ENCODE measurements at places on chromosomes 2 and 18.

DNA sequence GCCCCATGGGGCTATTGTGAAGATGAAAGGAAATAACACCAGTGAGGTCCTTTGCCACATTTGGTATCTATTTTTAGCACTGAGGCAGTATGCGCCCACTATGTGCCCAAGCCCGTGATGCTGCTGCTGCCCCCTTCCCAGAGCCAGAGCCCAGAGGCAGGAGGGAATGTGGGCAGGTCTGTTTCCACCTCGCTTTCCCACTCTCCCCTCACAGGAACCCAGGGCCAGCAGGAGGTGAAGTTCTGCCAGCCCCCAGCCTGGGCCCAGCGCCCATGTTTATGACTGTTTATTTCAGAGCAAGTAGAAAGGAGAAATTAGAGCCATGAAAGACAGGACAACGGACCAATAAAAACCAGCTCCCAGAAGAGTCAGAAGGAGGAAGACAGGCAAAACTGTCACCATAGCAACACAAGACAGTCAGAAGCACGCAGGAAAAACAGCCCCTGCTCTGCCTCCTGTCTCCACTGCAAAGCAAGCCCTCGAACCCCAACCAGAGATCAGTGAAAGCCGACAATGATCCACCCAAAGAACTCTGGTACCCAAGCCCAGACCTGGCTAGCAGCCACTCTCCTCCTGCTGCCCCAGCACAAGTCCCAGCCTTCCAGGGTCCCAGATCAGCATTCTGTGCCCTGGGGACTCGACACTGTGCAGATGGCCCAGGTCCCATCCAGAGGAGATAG lies 1.4 kb downstream of the CYRIA start:
- no peak for DNase-seq

GRCh38 chr18:31098878-31099277 lies 3.3 kb downstream of the DSC2 start:
- no peak for DNase-seq

DNA sequence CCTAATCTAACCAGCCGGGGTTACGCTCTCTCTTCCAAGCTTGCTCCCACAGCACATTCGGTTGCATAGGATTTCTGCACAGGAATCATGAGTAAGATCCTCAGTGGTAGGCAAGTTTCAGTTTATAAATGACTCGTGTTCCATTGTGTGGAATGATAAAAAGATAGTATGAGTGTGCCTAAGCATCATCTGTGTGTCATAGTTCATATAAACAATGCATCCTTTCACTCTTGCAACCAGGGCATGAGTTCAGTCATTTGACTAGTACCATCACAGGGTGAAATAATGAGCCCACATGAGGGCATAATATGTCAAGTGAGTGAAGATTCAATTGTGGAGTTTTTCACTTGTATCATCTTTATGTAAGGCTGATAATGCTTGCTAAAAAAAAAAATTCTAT lies 417.1 kb upstream of the CDH2 start:
- no peak for DNase-seq

DNA sequence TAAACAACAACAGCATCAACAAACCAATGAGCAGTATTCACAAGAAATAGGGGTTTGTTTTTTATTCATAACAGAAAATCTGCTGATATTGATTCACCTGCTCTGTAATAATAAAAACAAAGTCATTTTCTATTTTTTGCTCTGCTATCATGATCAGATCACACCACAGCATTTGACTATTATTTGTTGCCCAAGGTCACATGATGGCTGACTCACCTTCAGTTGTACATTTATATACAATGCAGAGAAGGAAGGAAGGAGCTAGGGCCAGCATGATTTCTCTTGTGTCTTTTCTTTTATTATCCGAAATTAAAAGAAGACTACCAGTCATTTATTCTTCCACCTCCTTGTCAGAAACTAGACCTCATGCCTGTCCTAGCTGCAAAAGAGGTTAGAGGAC lies 1427.7 kb upstream of the CELF4 start:
- DNase-seq, result no peak

GRCh38 chr18:27136208-27136535 lies 48.9 kb downstream of the CHST9 start:
- no peak for DNase-seq

DNA sequence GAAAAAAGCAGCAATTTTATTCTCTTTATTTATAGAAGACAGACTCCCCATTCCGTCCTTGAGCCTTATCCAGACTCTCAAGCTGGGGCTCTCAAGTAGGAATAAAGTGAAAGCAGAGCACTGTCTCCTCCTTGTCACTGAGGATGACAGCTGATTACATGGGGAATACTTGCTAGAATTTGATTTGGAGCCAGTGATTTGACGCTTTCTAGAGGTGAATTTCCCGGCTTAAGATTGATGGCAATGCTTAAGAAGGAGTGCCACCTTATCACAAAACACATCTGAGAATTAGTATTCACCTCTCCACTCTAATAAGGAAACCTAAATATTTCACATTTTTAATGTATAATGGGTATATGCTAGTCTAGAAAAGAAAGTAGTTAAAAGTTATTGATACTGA lies 135.4 kb upstream of the SLC39A10 start:
- DNase-seq, result no peak

GRCh38 chr2:229048134-229048533 lies 223.0 kb downstream of the PID1 start:
- DNase-seq, result no peak

GRCh38 chr2:237952851-237953250 lies 14.0 kb upstream of the UBE2F start:
- DNase-seq, result no peak

GRCh38 chr2:119522671-119523070 lies 1.6 kb downstream of the SCTR start:
- no peak for DNase-seq

- no peak for DNase-seq
Observed at GRCh38 chr2:170747921-170748320, 22.3 kb upstream of the ERICH2 start.

- no peak for DNase-seq
Observed at GRCh38 chr2:11533278-11534070, at the start of gene GREB1. Gene GREB1 (plus strand): TSS chr2:11534045. CDS start chr2:11556615, 22,570 bp downstream.

DNA sequence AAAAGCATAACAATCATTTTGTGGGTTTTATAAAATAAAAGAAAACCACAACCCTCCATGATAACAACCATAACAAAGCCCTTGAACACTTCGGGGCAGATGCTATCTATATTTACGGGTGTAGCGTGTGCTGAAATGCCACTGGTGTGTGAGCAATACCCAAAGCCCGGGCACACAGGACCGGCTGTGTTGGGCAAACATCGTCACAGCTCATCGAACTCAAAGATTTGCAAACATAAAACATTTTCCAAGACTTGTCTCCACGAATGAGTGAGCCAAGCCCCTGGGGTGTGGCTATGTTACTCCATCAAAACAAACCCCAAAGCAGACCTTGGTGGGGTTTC lies 290.2 kb downstream of the LPIN1 start:
- DNase-seq, result no peak

- DNase-seq, result no peak
Observed at GRCh38 chr2:36446294-36446693, 90.7 kb downstream of the CRIM1 start.

GRCh38 chr2:237561221-237561620 lies 5.2 kb upstream of the PRLH start:
- DNase-seq, result no peak

GRCh38 chr18:6591491-6591890 lies 138.0 kb upstream of the ARHGAP28 start:
- no peak for DNase-seq

- no peak for DNase-seq
Observed at GRCh38 chr2:161357097-161357496, 48.9 kb downstream of the PSMD14 start.

DNA sequence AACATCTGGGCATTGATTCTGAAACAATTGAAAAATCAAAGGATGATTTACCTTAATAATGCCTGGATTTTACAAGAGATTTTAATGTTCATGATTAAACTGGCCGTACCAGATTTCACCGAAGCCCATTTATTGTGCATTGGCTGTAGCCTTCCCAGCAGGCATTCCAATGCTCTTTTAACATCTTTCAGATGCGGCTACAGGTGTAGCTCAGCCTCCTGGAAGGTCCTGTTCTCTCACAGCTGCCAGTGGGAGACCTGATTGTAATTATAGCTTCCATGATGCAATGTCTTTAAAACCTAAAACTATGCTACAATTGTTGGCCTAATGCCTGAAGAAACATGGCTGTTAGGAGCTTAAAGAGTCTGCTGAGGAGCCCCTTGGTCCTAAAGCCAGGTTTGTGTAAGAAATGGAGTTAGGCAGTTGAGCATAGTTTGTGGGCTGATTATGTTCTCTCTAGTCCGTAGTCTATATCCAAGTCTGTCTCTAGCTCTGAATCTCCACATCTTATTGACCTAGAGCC lies 147.4 kb downstream of the CERS6 start:
- DNase-seq, result no peak

- no peak for DNase-seq
Observed at GRCh38 chr2:189982780-189983394, 79.6 kb downstream of the MSTN start.

DNA sequence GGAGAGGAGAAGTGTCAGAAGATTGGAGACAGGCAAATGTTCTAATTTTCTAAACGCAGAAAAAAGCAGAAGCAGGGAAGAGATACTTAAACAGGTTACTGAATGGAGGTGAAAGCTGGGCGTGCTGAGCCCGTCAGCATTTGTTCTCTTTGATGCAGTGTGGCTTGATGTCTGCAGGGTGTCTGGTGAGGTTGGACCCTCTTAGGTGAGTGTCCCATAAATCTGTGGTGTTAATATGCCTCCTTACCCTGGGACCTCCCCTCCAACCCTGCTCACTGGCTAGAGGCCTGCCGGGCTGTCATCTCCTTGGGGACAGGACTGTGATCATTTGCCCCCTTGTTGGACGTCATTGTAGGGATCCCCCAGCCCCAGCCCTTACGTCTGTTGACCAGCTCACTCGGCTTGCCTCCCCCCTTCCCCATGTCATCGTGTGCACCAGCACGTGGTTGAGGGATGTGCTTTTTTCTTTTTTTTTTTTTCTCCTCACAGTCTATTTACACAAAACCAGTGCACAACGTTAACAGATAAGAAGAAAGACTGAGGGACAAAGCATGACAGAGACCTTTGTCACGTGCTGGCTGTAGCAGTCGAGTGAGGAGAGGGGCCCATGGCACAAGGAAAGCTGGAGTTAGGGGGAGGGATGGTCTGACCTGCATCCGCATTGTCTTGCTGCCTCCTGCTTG lies 56.4 kb downstream of the NCK2 start:
- no peak for DNase-seq

DNA sequence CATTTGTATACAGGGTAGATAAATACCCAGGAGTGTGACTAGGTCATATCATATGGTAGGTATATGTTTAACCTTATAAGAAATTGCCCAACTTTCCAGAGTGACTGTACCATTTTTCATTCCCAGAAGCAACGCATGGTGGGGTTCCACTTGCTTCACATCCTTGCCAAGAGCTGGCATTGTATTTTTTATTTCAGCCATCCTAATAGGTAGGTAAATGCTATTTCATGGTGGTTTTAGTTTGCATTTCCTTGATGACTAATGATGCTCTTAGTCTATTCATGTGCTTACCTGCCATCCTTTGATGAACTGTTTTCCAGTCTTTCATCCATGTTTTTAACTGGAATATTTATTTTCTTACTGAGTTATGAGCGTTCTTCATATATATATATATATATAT lies 51.9 kb downstream of the MAP4K3 start:
- DNase-seq, result no peak

DNA sequence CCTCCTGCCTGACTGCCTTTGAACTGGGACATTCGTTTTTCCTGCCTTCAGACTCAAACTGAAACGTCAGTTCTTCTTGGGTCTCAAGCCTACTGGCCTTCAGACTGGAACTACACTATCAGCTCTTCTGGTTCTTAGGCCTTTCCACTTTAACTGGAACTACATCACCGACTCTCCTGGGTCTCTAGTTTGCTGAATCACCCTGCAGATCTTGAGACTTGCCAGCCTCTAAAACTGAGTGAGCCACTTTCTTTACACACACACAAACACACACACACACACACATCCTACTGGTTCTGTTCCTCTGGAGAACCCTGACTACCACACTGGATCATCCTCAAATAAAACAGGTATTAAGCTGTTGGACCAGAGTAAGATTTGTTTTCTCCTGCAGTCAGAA lies 46.7 kb upstream of the ATL2 start:
- no peak for DNase-seq

- DNase-seq, result no peak
Observed at GRCh38 chr2:24010477-24011249, 778 bp downstream of the MFSD2B start.

DNA sequence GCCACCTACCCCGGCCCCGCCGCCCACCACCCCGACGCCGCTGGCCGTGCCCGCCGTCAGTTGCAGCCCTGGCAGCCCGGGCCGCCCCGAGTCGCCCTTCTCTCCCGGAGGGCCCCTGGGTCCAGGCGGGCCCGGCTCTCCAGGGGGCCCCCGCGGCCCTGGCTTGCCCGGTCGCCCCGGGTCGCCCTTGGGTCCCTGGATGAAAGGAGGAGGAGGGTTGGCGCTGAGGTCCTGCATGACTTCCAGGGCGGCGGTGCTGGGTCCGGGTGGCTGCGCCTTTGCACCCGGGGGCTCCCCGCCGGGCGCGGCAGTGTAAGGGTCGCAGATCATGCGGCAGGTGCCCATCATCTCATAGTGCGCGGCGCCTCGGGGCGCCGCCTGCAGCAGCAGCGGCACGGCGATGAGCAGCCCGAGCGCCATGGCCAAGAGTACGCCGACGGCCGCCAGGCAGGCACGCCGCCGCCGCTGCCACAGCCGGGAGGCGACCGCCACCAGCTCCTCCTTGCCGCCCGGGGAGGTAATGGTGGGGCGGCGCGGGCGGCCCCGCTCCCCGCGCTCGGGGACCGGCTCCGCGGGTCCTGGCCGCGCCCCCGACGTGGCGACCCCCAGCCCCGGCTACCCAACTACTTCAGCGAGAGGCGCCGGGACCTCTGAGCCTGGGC lies 570 bp downstream of the C1QL2 start:
- no peak for DNase-seq

GRCh38 chr2:217079165-217079564 lies 219.3 kb upstream of the TNP1 start:
- no peak for DNase-seq

DNA sequence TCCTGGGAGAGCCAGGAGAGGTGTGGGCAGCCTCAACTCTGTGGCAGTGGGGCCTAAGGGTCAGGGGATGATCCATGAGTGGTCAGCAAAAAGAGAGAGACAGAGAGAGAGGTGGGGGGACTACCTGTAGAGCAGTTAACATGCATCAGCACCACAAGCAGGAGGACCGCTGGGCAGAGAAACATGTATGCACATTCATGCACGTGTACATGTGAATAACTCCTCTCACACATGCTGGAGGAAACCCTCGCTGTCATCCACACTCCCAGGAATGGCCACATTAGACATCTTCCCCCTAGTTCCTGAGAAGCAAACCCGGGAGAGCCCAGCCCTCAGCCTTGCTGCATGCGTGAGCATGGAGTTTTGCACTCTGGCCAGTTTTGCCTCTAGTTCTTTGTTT lies 166.1 kb downstream of the SMAD7 start:
- DNase-seq, result no peak

All from stimulated activated CD8-positive, alpha-beta memory T cell treated with anti-CD3 and anti-CD28 coated beads, Interleukin-4, amount 100 ng/mL, for 1 hour (primary cell).